ENCODE measurements at places on chromosomes 6 and 20.

- no peak for DNase-seq
These were observed 159.3 kb downstream of the CD83 start for GRCh38 chr6:14276667-14277404.

- no peak for DNase-seq
These were observed 36.4 kb downstream of the PSMG4 start for GRCh38 chr6:3294921-3295871.

DNA sequence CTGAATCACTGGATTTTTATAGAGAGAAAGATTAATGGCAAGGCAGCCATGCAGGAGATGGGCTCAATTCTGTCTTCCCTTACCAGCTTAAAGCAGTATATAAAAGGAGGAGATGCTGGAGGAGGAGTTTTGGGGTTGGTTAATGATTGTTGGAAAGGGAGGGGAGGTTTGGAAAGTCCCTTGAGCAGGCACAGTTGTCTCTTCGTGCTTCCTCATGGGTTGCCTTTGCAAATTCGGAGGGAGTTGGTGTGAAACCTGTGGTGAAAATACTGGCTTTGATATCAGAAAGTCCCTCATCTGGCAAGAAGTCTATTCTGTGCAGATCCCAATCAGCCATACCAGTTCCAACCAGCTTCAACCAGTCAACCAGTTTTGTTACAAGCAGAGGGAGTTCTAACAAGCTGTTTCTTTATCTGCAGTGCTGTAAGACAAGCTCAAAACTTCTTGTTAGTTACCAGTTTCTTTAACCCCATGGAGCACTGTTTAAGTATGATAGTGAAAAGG is 107.0 kb downstream of the HIVEP1 start:
- DNase-seq: no peak

DNA sequence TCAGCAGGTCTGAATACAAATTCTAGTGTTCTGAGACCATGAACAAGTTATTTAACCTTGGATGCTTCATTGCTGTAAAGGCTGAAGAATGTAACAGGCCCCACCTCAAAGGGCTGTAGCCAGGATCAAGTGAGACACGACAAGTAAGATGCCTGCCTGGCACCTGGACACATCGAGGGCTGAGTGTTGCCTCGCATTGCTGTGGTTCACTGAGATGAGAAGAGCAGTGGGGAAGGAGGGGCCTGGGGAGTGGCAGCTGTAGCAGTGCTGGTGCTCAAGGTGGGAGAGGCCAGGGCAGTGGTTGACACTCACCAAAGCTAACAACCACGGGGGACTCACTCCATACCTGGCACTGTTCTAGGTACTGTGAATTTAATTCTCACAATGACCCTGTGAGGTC is 187.8 kb downstream of the KIF16B start:
- DNase-seq: no peak

GRCh38 chr6:158030380-158031300 is 49.0 kb downstream of the SYNJ2 start:
- no peak for DNase-seq

DNA sequence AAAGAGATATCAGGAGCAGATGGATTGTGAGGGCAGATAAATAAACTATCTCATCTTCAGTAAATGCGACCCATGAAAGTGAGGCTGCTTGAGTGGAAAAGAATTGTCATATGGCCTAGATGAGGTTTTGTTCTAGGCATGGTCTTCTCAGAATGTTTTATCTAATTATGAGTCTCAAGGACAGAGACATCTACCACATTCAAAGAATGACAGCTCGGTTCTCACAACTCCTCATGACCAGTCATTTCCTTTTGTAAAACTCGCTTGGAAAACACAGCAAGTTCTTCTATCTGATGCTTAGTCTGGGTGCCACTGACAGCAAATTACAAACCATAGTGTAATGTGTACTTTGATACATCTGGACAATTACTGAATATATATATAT is 140.5 kb downstream of the CCDC170 start:
- DNase-seq: no peak

DNA sequence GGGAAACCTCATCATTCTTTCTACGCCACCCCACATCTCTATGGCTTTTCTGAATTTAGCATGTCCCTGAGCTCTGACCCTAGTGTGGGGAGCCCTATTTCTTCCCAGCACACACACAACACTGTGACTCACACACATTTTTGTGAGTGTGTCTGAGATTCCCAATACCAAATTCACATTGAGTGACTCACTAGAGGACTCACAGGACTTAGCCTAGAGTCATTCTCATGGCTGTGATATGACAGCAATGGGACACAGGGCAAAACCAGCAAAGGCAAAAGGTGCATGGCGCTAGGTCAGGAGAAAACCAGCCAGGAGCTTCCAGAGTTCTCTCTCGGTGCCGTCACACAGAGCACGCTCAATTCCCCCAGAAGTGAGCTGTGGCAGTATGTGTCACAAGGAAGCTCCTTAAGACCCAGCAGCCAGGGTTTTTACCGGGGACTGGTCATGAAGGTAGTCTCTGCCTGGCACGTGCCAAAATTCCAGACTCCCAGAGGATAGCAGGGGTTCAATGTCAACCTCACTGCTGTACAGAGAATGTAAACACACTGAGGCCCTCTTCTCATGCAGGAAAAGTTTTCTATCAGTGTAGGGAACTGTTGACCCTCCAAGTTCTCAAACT is 6.2 kb downstream of the CSTL1 start:
- DNase-seq: no peak

DNA sequence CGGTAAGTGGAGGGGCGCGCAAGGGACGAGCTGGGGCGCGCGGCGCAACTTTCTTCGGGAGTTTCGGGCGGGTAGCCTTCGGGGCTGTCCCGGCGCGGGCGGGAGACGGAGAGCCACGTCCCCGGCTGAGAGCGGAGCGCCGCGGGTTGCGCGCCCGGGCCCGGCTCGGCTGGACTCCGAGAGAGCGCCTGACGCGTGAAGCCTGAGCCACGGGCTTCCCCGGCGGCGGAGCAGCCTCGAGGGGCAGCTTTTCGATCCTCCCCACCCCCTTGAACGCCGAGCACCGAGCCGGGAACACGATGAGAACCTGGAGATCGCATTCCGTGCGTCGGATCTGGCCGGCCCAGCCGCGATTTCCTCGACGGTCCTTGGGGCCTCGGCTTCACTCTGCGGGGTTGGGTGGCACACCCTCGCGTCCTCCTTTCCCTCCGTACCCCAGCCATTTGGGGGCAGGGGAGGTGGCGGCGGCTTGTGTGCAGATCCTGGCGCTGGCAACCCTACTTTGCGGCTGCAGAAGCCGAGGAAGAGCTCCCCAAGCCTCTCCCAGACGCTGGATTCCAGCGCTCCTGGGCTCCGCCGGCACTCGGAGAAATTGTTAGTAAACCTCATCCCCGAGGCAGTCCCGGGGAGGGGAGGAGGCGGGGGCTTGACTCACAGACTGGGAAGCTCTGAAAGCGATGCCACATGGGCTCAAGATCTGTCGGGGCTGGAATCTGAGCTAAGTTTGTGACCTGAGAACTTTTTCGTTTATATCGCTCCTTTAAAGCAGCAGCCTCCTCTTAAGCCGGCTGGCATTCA is 572 bp downstream of the DSE start:
- DNase-seq: peak; percentile 42

DNA sequence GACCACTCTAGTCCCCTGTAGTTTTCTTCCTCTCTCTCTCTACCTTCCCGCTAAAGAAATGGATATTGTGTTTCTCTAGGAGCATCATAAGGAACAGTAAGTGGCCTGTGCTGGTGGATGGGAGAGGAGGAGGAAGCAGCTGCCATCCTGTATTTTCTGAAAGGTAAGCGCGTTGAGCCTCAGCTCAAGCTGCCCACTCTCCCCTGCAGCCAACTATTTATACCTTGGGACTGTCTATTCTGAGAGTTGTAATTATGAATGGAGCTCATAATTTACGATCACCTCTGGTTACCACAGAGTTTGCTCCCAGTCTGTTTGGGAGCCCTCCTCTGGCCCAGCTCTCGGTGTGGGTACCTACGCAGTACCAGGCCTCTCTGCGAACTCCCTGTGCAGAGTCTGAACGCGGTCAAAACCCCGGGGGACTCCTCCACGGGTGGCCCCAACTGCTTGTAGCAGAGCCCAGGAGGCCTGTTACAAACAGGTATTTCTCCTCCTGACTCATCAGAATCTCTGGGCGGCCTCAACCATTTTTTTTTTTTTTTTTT is 285.4 kb downstream of the SMOC2 start:
- no peak for DNase-seq

GRCh38 chr20:10758446-10758845 is 84.6 kb upstream of the JAG1 start:
- DNase-seq: no peak

DNA sequence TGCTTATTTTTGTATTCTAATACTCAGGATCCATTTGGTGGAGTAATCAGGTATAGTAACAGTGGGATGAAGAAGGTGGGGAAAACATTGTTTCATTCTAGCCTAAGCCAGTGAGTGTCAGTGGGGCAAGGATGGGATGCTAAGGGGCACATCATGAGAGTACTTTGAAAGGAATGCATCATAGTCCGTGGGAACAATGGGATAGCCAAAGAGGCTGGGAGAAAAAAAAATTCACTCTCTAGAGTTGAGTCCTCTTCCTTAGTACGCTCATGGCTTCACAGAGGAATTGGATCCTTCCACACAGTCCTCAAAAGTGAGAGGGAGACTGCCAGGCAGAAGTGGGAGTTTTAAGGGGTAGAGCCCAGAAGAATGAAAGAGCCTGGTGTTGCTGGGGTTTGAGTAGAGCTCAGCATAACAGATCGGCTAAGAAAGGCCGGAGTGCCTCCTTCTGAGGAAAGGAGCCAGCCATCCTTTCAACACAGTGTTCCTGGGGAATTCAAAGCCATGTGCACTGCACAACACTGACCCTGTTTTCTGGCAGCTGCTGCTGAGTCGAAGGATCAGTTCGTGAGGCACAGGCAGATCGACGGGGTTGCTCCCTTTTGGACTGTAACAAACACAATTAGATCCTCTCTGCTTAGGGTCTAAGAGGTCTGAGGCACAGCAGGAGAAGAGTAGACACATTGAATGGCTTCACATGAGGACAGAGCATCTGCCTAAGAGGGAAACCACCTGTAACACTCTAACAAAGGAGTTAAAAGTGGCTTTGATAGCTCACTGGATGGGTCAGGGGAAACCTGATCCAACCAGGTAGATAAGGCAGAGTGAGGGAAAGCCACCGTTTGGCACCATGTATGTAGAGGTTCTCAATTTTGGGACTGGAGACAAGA is 61.2 kb downstream of the ELOVL5 start:
- no peak for DNase-seq

- DNase-seq: no peak
These were observed 273.6 kb downstream of the PACRG start for GRCh38 chr6:163001330-163001729.

DNA sequence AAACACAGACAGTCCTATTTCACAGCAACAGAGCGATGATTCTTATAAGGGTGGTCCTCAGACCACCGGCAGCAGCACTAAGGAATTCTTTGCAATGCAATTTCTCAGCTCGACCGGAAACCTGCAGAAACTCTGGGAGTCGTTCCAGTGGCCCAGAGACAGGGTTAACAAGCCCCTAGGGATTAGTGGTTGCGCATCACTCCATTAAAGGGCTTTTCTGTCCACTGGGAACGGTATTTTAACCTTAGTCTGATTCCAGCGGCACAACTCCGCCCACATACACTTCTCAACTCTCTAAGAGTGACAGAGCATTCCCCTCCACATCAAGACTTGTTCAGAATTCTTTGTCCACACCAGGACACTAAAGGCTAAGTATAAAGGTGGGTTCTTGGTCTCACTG is 341.5 kb downstream of the TFAP2A start:
- no peak for DNase-seq

DNA sequence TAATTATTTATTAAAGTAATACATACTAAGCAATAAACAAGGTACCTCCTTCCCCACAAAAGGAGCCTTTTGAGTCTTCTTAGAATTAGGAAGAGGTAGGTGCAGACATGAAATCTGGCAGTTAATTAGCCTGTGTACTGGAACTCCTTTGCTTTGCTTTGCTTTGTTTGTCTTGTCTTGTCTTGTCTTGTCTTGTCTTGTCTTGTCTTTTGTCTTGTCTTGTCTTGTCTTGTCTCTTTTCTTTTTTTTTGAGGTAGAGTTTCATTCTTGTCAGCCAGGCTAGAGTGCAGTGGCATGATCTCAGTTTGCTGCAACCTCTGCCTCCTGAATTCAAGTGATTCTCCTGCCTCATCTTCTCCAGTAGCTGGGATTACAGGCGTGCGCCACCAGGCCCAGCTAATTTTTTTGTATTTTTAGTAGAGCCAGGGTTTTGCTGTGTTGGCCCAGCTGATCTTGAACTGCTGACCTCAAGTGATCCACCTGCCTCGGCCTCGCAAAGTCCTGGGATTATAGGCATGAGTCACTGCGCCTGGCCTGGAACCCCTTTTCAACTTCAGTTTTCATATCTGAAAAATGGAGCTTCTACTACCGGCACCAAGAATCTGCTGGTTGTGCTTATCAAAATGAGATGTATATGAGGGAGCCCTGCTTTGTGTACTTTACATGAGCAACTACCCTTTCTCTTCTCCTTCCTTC is 301.2 kb downstream of the CDKAL1 start:
- DNase-seq: no peak

DNA sequence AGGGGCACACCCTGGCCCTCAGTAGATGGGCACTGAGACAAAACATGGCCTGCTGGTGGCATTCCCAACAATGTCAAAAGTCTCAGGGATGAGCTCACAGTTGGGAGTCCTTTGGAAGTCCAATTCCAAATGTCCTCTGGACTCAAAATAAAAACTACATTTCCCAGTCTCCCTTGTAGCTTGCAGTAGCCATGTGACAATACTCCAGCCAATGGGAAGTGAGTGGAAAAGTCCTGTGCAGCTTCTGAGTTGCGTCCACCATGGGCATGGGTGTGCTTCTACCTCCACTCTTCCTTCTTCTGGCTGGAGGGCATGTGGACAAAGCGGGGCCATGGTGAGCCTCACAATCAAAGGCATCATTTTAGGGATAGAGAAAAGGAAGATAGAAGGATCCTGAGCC is 5.8 kb upstream of the ADAM33 start:
- DNase-seq: no peak

- no peak for DNase-seq
These were observed 49.0 kb downstream of the COL19A1 start for GRCh38 chr6:69915346-69915745.

DNA sequence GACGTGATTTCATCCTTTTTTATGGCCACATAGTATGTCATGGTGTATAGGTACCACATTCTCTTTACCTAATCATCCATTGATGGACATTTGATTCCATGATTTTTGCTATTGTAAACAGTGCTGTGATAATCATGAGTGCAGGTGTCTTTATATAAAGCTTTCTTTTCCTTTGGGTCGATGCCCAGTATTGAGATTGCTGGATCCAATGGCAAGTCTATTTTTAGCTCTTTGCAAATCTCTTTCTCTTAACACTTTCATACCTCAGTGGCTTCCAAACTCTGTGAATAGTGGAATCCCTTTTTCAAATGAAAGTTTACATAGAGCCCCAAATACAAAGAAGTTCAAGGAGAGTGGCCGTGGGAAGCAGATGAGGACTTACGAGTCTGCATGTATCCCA is 105.8 kb upstream of the SPTLC3 start:
- no peak for DNase-seq

All from activated CD4-positive, alpha-beta T cell treated with anti-CD3 and anti-CD28 coated beads for 4 hours (primary cell).